ENCODE measurements at places on chromosomes 3 and 15.

- no peak for DNase-seq
- no peaks in the 10 kb centered on the region for H3K27me3 ChIP-seq
- no peak overlapping the region for H3K4me3 ChIP-seq
- H3K4me1 ChIP-seq: no peaks in the 10 kb centered on the region
- no peaks in the 10 kb centered on the region for H3K36me3 ChIP-seq
These were observed 177.5 kb downstream of the SUCNR1 start for GRCh38 chr3:152050903-152051302.

DNA sequence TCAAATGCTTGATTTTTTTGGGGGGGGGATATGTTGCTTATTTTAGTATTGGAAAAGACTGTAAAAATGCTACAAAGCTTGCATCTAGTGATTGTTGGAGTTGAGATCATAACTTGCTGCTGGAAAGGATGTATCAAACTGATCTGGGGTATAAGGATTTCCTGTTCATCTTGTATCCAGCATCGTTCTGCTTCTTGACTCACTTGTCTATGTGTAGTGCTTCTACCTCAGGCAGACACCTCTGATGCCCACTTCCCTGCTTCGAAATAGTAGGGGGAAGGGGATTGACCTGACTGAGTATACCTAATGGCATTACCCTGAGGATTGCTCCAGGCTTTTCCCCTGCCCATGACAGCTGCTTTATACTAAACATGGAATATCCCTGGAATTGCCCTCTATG lies 42.7 kb downstream of the STT3B start:
- H3K4me1 ChIP-seq: no peaks in the 10 kb centered on the region
- H3K36me3 ChIP-seq: peaks cover 43% of the 10 kb centered on the region
- H3K27me3 ChIP-seq: no peaks in the 10 kb centered on the region
- no peak for DNase-seq
- no peak overlapping the region for H3K27ac ChIP-seq

DNA sequence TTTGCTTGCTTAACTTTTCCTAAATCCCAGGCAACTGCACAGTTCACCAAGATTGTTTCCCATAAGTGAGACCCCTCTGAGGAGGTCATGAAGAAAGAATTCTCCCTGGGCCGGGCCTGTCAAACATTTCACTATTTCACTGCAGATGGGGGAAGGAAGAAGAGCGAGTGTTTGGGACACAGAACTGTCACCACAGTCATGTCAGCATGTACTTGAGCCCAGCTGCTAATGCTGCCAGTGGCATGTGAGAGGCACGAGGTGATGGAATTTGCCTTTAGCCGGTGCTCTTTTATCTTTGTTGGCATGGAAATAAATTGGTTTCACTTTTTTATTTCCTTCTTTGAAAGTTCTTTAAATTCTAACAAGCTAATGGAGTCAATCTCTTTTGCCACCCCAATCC lies 277.9 kb upstream of the GADL1 start:
- no peaks in the 10 kb centered on the region for H3K36me3 ChIP-seq
- H3K4me3 ChIP-seq: no peak overlapping the region
- H3K27me3 ChIP-seq: peaks cover 2% of the 10 kb centered on the region
- peaks cover 2% of the 10 kb centered on the region for H3K4me1 ChIP-seq
- no peak overlapping the region for H3K27ac ChIP-seq
- no peak for DNase-seq

DNA sequence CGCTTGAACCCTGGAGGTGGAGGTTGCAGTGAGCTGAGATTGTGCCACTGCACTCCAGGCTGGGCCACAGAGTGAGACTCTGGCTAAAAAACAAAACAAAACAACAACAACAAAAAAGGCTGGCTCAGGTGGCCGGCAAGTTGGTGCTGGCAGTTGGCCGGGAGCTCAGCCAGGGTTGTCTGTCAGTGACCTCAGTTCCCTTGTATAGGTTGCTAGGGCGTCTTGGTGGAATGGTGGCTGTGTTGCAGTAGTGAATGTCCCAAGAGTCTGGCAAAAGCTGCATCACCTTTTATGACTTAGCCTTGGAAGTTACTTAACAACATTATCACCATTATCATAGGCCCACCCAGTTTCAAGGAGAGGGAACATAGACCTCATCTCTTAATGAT lies 40.6 kb downstream of the ASB7 start:
- no peak for DNase-seq
- H3K36me3 ChIP-seq: no peaks in the 10 kb centered on the region
- H3K27ac ChIP-seq: no peak overlapping the region
- H3K27me3 ChIP-seq: no peaks in the 10 kb centered on the region
- no peak overlapping the region for H3K4me3 ChIP-seq
- no peaks in the 10 kb centered on the region for H3K4me1 ChIP-seq

DNA sequence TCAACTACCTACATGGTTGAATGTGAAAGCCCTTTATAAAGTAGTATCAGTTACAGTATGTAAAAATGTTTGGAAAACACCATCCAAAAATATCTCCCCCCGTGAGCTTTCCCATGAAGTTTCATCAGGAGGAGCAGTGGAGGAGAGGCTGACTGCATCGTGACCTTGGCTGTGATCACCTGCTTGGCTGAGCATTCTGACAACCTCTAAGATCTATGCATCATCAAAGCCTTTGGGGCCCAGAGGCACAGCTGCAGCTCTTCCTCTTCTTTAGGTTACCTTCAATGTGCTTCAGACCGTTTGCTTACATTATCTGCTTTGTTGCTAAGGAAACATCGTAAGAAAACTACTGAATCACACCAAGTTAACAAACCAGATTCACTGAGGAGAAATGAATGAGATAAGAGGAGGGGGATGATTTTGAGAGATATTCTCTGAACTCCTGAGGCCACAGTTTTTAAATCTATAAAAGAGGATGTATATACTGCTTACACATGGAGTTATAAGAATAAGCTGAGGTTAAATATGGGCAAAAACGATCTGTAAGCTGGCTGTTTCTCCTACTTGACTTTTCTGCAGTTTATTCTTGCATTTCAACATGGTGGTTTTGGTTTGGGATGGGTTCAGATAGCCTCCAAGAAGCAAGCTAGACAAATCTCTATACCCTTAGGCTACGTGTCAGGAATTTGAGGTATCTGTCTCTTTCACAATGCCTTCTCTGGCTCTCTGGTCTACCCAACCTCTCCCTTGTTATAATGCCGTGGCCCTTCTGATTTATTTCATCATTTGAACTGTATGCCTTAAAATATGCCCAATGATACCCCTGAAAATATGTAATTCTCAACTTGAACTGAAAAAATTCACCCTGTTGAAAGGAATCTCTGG lies 4.0 kb downstream of the GCSAM start:
- DNase-seq: no peak
- no peaks in the 10 kb centered on the region for H3K27me3 ChIP-seq
- H3K4me1 ChIP-seq: peaks cover 19% of the 10 kb centered on the region
- no peak overlapping the region for H3K27ac ChIP-seq
- no peak overlapping the region for H3K4me3 ChIP-seq

GRCh38 chr15:79593119-79593869 lies 161.2 kb downstream of the MINAR1 start:
- peaks cover 6% of the 10 kb centered on the region for H3K27me3 ChIP-seq
- H3K4me1 ChIP-seq: no peaks in the 10 kb centered on the region
- H3K36me3 ChIP-seq: no peaks in the 10 kb centered on the region
- no peak overlapping the region for H3K27ac ChIP-seq
- DNase-seq: no peak
